ENCODE measurements at places on chromosomes 7 and 10. TPM values are rescaled to one million over a fixed set of nuclear protein-coding genes. Genes with fewer than 3 reads are reported as not detected.

The CFAP46 gene
- total RNA-seq = 0.39 TPM

The BMPER gene
- 0.52 TPM for total RNA-seq

The AFAP1L2 gene
- 4.4 TPM for total RNA-seq

The SPDYE16 gene
- 0.09 TPM for total RNA-seq

The NEURL1 gene
- total RNA-seq = 18.4 TPM

The HABP2 gene
- 12.6 TPM for total RNA-seq

The GNAT3 gene
- 1.2 TPM for total RNA-seq

The EXOC6 gene
- 7.4 TPM for total RNA-seq

The TEX36 gene
- total RNA-seq = not detected

The TIAL1 gene
- total RNA-seq = 47.2 TPM

The DNAJC9 gene
- 5.2 TPM for total RNA-seq

The CYP26A1 gene
- not detected for total RNA-seq

DNA sequence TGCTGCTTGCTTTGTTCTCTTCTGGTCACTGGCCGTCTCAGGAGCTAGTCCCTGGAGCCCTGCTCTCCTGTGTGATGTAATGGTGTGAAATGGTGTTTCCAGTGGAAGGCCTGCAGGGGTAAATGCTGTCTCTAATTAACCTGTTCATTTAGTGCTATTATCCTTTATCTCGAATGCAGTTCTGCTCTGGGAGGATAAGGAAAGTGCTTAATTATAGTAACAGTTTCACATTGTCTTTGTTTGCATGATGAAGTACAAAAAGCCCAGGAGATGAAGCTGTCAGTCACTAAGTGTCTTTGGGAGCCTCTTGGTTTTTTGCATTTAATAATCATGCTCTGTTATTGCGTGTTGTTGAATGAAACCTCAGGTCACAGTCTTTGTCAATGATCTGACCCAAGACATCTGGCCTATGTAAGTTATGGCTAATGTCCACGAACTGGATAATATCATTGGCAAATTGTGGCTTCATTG lies 755.3 kb upstream of the GALNT17 start:
- no peak for DNase-seq

- no peak for DNase-seq
Measured at GRCh38 chr7:157525491-157525915, 188.7 kb downstream of the DNAJB6 start.

- no peak for DNase-seq
Measured at GRCh38 chr7:130946114-130946513, 212.1 kb upstream of the KLF14 start.

- no peak for DNase-seq
Measured at GRCh38 chr7:83038787-83039186, 123.9 kb downstream of the PCLO start.

DNA sequence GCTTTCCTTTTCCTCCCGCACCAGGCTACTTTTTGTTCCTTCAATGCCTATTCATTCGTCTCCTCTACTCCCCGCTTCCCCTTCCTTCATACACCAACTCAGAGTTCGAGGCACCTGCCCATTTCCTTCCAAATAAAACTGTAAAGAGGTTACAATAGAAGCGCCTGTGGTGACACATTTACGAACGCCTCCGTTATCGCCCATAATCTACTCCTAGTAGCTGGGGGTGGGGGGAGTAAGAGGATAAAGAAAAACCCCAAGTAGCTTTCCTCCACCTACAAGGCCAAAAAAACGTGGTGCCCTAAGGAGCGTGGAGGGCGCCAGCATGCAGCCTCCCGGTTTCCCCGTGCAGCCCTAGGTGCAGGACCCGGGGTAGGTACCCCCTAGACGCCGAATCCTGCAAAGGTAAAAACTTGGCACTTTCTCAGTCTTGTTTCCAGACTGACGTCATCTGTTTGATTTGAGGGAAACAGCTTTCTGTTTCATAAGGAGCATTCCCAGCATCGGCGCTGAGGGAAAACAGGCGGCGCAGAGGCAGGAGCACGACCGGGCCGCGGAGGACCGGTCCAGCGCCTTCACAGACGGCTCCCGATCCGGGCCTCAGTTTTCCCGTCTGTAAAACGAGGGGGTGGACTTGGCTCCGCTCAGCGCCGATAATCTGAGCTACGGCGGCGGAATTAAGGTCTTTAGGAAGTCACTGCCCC lies 922 bp downstream of the PPA1 start:
- DNase-seq = peak; percentile 74

DNA sequence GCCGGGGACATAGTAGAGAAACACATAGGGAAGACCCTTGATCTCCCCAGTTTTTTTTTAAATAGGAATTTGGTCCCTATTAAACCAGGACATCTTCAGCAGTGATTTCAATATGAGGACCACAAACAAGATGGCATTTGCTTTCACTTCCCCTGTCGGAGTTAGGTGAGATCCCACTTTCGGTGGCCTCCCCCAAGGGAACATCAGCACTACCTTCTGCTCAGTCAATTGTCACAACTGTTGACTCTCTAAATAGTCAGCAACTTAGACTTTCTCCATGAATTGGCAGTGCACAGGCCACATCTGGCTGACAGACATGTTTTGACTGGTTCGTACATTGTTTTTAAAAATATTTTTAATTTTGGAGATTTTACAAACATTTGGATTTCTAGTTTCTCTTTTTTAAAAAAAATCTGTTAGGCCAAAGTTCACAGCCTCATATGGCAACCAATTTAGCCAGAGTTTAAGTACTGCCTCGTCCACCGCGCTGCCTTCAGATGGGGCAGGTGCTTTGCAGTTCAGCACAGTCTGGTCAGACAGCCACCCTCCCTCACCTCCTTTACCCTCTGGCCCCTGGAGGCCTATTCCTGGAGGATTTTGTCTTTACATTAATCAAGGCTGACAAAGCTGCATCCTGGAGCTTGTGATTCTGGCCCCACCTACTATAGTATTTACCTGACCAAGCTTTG lies 139.2 kb upstream of the PRR15 start:
- DNase-seq = no peak

GRCh38 chr7:14899030-14899429 lies 3.5 kb downstream of the DGKB start:
- DNase-seq = no peak

GRCh38 chr10:58457761-58458616 lies 54.7 kb upstream of the BICC1 start:
- no peak for DNase-seq

- DNase-seq = no peak
Measured at GRCh38 chr7:105760551-105761447, 115.6 kb downstream of the ATXN7L1 start.

DNA sequence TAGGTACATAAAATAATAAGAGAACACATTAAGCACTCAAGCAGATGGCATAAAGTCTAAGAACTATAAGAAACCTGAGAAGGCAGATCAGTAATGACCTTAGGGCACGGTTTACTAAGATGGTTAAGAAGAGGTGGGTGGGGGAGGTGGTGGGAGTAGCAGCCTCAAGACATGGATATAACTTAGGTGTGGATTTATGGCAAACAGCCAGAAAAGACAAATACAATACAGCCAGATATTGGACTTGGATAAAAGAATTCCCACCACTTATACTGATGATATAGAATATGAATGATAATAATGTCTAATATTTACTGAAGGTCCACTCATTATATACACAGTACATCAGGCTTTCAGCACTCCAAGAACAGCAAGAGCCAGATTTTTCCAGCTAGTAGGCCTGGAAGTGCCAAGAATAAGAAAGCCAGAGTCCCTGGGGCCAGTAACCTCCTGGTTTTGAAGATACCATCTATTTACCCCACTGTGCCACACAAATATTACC lies 11.9 kb downstream of the DPY19L1 start:
- DNase-seq = no peak

DNA sequence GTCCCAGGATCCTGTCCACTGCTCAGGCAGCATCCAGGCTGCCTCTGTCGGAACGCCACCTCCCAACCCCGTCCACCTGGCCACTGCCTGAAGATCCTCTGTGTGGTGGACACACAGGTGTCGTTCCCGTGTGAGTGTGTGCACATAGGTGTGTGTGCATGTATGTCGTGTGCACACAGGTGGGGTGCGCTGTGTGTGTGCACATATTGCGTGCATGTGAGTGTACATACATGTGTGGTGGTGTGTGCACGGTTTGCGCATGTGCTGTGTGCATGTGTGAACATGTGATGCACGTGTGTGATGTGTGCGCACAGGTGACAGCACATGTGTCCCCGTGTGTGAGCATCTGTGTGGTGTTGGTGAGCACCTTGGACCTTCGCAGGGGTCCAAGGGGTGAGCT lies 7.1 kb downstream of the TMEM184A start:
- DNase-seq = no peak

- no peak for DNase-seq
Measured at GRCh38 chr10:68223535-68224165, 8.3 kb downstream of the ATOH7 start.

- DNase-seq = no peak
Measured at GRCh38 chr7:81264116-81264515, 345.3 kb upstream of the SEMA3C start.

DNA sequence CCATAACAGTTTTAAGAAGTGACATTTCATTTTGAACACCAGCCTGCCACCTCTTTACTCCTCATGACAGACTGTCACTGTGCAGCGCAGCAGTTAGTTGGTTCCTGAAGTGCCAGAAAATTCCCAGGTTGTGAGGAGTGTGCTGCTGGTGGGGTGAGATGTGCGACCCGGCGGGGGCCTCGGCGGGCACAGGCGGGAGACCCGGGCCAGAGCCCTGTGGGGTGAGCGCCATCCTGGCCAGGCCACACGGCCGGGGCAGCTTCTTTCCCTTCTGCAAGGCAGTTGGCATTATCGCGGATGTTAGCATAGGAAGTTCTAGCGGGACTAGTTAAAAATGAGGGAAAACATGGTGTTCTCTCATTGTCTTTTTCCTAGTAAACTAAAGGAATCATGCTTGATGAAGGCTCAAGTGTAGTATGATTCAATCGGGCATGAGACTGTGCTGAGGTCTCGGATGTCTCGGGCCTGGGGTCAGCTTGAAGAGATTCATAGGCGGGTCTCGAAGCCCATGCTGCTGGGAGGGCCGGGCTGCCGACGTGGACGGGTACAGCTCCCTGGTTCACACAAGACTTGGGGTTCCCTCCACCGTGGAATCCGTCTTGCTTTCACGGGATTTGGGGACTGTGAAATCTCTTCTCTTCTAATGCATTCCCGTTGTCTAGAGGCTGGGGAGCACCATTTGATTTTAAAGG lies 56.1 kb downstream of the MGMT start:
- no peak for DNase-seq

GRCh38 chr10:119457966-119458766 lies 84.4 kb downstream of the RGS10 start:
- no peak for DNase-seq

- DNase-seq = no peak
Measured at GRCh38 chr7:53811555-53812079, 730.6 kb upstream of the VSTM2A start.

- no peak for DNase-seq
Measured at GRCh38 chr10:61010863-61011262, 66.9 kb upstream of the RHOBTB1 start.

DNA sequence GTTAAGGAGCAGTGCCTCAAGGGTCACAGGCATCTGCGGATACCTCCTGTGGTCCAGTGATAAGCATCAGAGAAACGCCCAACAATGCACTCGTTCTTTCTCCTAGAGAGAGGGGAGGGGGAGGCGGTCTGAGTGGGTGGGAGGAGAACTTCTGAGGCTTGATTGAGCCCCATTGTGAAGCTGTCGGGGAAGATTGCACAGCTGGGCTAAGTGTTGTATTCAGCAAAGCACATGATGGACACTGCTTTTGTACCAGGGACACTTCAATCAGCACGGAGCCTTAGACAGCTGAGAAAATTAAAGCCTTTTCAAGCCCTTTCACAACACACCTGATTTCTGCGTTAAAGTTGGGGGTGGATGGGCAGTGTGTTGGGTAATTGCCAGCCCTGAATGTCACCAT lies 230.3 kb upstream of the GHITM start:
- no peak for DNase-seq

DNA sequence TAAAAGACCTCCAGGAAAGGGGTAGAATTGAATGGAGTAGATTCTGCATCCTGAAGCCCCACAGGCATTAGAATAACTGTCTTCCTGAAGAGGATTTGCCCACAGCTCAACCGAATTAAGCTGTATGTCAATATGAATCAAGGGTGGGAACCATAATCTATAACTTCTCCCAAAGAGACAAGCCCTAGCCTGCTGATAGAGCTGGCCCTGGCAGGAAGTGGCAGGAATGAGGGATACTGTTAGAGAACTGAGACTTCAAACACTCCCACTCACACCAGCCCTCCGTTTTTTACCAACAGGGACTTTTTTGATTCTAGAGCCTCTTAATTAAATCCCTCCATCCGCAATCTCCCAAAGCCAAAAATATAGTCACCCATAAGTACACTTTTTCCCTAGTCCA lies 12.2 kb upstream of the DUSP5 start:
- DNase-seq = no peak

GRCh38 chr7:95295397-95295796 lies 28.9 kb downstream of the PON1 start:
- no peak for DNase-seq

- peak; percentile 81 for DNase-seq
Measured at GRCh38 chr10:86363184-86363832, 3.3 kb downstream of the GRID1 start.

DNA sequence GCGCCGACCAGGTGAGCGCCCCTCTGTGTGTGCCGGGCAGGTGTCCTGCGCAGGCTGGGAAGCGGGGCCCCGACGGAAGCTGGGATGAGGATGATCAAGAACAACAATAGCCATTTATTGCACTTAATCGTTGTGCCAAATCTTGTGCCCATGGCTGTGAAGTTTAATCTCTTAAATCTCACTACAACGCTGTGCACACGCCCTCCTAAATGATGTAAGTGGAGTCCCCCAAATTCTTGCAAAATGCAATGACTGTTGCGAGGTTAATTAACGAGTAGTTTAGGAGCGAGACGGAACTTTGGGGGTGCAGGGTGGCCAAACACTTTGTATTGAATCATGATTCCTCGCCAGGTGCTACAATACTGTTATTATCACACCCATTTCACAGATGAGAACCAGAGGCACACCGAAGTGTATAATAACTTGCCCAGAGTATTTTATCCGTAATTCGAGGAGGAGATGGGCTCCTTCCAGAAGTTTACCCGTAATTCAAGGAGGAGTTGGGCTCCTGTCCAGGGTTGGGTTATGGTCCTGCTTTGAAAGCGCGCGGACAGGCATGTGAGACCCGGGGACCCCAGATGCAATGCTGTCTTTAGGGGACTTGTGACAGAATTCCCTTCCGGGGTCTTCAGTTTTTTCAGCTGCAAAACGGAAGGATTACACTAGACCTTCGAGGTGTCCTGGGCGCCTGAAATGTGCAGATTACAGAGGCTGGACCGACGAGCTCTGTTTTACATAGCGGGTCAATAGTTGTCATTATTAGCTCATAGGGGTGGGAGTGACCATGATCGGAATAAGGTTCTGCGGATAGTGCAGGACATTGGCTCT lies 1.0 kb downstream of the FFAR4 start:
- DNase-seq = no peak

DNA sequence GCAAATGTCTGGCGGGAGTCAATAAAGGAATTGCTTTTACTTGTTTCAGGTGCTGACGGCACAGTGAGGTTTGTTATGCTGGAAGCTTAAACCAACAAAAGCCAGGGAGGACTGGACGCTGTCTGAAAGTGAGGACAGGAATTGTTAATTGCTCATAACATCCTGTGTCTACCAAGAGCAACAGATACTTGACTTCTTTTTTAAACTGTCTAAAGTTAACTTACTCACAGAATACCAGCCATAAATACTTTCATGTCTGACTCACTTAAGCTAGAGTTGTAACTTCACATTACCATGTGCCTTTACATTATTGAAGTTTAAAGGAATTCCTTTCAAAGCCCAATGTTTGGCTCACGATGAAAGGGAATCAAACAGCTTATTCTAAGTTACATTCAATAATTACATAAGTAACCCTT lies 252.7 kb upstream of the SHH start:
- DNase-seq = no peak

Measured in pancreas (tissue), 10 donors.